Spinal cord (tissue), 10 donors: ENCODE measurements at places on chromosomes 7 and 10. TPM values are rescaled to one million over a fixed set of nuclear protein-coding genes. Genes with fewer than 3 reads are reported as not detected.

Gene UCMA
- total RNA-seq, result 0.94 TPM

Gene GPER1
- 12.2 TPM for total RNA-seq

Gene HABP2
- 0.50 TPM for total RNA-seq

Gene MBL2
- total RNA-seq, result not detected

Gene JMJD1C
- 187 TPM for total RNA-seq

Gene PPP1R17
- total RNA-seq, result 1.2 TPM

Gene SCIN
- total RNA-seq, result 7.5 TPM

Gene ASB10
- total RNA-seq, result not detected
